ENCODE measurements at places on chromosomes 5 and 9.
A peak's percentile ranks its signal among the peaks of the same experiment; 100 is the strongest.

GRCh38 chr5:124404796-124405195, 341.6 kb downstream of the ZNF608 start:
- DNase-seq = no peak

GRCh38 chr9:127903557-127904475, 4.4 kb upstream of the ST6GALNAC6 start:
- peak; percentile 56 for DNase-seq

GRCh38 chr9:100933656-100934055, 94.9 kb upstream of the PLPPR1 start:
- DNase-seq = no peak

- DNase-seq = no peak
These were observed 78.6 kb downstream of the GOLM1 start for GRCh38 chr9:86020731-86021130.

- no peak for DNase-seq
These were observed 10.4 kb upstream of the PDCD1LG2 start for GRCh38 chr9:5499889-5500398.

DNA sequence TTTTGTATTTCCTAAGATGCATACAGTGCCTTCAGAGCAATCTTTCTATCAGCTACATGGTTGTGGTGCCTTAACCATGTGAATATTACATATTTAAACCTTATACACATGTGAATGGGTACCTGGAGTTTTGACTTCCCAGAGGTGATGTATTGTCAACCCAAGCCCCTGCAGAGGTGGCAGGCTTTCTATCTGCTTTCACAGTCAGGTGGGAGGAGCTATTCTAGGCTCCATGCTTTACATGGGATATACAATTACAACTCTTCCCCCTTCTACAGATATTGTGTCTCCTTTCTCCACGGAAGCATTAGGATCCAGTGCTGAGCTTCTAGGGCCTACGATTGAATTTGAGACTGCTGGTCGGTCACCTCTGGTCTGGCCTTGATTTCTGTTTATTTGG, 89.8 kb upstream of the TUT7 start:
- no peak for DNase-seq
